ENCODE measurements at places on chromosomes 6 and 20.

- DNase-seq: no peak
Observed at GRCh38 chr6:139533171-139533570, 158.7 kb upstream of the CITED2 start.

DNA sequence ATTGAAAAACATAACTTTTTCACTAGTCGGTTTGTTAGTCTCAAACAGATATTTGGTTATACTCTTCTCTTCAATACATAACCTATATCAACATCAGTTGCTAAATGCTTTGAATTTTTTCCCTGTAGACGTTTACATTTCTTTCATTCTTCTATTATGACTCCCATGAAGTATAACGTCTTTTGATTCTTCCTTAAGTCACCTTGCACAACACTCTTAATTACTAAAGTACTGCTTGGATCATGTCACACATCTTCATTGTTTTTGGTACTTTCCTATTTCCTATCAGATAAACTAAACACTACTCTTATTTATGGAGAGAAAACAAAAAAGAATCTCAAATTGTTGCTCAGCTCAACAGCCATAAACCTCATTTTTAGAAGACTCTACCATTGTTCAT is 23.0 kb upstream of the BMP5 start:
- no peak for DNase-seq

DNA sequence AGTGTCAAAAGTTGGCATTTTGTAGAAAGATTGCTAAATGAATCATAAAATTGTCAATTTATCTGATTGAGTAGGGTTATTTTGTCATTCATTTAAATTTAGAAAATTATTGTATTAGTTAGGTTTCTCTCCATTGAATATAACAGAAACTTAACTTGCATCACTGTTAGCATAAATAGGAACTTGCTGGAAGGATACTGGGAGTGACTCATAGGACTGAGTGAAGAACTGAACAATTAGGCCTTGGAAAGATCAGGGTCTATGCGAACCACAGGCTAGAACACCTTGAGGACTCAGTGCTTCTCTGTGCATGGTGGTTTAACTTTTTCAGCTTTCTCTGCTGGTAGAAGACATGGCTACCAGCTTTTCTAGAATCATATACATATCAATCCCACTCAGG is 67.7 kb upstream of the IFNGR1 start:
- DNase-seq: no peak

DNA sequence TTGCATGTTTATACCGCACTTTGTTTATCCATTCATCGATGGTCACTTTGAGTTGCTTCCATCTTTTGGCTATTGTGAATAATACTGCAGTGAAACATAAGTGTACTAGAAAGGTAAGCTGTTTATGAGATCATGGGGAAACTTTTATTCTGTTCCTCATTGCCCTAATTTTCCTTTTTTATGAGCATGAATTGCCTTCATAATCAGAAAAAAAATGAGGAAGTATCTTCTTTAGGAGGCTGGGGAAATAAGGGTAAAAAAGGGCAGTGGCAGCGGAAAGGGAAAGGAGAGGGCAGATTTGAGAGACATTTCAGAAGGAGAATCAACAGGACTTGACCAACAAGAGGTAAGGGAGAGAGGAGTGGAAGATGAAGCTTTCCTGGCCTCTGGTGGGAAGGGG is 14.3 kb upstream of the SERINC3 start:
- DNase-seq: no peak

GRCh38 chr6:169833258-169833794 is 81.9 kb downstream of the ERMARD start:
- no peak for DNase-seq

- peak; percentile 46 for DNase-seq
Observed at GRCh38 chr6:7107578-7108195, at the start of gene RREB1. Gene RREB1, plus strand, starts transcription at chr6:7107961. Its CDS starts 73,951 bp downstream, at chr6:7181912.

DNA sequence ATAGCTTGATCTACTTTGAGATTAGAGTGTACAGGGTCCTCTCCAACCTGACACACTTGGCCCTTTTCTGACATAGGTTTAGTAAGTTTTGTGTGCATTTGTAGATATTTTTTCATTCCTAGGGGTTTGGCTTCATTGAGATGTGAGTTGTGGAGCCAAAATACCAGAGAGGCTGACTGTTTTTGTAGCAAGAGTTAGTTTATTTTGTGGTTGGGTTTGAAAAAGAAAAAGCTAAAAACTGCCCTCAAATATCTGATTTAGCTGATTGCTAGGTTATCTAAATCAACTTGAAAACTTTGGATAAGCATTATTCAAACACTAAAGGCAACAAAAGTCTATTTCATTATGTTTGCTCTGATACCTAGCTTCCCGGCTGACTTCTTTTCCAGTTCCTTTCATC is 164.7 kb upstream of the CENPW start:
- DNase-seq: no peak

DNA sequence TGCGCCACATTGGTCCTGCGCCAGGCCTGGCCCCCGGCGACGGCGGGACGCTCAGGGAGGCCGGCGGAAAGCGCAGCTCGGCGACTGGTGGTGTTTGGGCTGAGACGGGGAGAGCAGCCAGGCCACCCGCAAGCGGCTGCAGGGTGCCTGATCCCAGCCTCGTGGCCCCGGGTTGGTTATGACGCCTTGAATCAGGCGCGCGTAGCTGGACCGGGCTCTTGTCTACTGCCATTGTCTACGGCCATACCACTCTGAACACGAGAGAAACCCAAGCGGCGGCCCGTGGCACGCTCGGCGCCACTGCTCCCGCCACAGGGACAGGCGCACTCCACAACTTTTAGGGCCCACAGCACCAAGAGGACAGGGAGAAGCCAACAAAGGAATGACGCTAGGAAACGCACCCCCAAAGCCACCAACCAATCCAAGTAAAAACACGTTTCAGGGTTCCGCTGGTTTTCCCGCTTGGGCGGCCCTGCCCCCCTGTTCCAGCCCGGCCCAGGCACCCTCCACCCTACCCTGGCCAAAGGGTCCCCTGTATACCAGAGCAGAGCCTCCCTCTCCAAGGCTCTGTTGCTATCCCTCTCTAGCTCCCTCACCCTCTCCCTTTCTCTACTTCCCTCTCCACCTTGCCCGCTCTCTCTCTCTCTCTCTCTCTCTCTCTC is 1849.3 kb upstream of the DEFB115 start:
- no peak for DNase-seq

GRCh38 chr20:62524505-62524911 is 48.7 kb upstream of the GATA5 start:
- DNase-seq: no peak

GRCh38 chr20:33753143-33753542 is 21.3 kb downstream of the ZNF341 start:
- DNase-seq: no peak

- DNase-seq: no peak
Observed at GRCh38 chr6:111914617-111915016, 41.4 kb upstream of the FYN start.

DNA sequence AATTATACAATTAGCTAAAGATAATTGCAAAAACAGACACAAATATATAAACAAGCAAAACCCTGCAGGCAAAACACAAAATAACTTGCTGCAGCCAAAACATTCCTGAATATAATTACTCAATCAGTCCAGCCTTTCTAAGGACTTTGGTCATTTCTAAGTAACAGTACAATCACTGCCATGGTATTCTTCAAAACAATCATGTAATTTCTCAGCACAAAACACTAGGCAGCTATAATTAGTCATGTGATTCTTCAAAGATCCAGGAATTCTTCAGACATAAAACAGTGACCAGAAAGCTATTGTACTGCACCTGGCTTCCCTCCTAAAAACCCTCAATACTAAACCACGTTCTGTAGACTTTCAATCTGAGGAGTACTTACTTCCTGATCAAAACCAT is 881.1 kb downstream of the EPHA7 start:
- DNase-seq: no peak

- DNase-seq: no peak
Observed at GRCh38 chr6:148854096-148854495, 107.3 kb downstream of the UST start.

GRCh38 chr20:63596423-63596822 is 22.4 kb upstream of the HELZ2 start:
- no peak for DNase-seq

GRCh38 chr20:1897965-1898464 is 2.8 kb downstream of the SIRPA start:
- no peak for DNase-seq

DNA sequence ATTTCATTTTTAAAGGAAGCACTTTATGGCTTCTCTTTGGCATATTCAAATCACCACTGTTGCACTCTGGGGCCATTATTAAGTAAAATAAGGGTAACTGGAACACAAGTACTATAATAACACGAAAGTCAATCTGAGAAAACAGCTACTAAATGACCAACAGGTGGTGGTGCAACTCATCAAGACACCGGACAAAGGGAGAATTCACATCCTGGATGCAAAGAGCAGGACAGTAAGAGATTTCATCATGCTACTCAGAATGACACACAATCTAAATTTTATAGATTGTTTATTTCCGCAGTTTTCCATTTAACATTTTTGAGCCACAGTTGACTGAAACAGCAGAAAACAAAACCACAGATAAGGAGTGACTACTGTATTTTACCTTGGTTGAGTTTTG is 27.6 kb upstream of the LY86 start:
- DNase-seq: no peak

- peak; percentile 58 for DNase-seq
Observed at GRCh38 chr6:28383235-28384142, 16.1 kb downstream of the ZSCAN12 start.

- no peak for DNase-seq
Observed at GRCh38 chr6:169366258-169366901, 112.7 kb upstream of the THBS2 start.

DNA sequence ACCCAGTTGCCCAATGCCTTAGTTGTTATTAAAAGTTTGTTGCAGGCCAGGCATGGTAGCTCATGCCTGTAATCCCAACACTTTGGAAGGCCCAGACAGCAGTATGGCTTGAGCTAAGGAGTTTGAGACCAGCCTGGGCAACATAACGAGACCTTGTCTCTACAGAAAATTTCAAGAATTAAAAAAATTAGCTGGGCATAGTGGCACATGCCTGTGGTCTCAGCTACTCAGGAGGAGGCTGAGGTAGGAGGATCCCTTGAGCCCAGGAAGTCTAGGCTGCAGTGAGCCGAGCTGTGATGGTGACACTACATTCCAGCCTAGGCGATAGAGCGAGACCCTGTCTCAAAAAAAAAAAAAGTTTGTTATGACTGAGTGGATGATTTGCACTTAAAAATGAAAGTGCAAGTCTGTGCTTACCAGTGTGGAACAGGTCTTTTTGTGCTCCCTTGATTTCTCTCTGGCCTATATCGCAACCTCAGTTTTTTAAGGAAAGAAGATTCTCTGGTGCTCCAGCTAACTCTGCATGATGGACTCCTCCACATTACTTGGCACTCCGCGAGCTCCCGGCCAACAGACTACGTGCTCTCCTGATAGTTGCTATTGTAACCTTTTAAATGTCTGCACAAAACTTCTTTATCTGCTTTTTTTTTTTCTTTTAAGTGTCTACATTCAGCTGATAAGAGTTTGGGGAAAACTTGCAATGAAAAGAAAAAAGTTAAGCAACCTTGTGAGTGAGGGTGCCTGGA is 22.1 kb downstream of the ZKSCAN3 start:
- DNase-seq: no peak

DNA sequence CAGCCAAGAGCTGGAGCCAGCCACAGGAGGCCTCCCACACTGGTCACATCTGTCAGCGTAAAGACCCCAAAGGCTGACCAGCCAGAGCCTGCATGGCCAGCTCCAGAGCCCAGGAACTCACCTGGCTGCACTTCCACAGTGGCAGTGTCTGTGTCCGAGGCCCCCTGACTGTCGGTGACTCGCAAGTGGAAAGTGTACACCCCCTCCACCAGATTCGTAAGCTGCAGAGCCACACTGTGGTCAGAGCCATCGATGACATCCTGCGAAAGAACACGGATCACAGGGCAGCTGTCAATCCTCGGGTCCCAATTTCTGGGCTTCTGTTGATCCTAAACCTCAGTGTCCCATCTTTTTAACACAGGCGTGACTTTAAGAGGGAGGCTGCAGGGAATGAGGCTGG is 69.3 kb downstream of the ALDH5A1 start:
- DNase-seq: no peak

DNA sequence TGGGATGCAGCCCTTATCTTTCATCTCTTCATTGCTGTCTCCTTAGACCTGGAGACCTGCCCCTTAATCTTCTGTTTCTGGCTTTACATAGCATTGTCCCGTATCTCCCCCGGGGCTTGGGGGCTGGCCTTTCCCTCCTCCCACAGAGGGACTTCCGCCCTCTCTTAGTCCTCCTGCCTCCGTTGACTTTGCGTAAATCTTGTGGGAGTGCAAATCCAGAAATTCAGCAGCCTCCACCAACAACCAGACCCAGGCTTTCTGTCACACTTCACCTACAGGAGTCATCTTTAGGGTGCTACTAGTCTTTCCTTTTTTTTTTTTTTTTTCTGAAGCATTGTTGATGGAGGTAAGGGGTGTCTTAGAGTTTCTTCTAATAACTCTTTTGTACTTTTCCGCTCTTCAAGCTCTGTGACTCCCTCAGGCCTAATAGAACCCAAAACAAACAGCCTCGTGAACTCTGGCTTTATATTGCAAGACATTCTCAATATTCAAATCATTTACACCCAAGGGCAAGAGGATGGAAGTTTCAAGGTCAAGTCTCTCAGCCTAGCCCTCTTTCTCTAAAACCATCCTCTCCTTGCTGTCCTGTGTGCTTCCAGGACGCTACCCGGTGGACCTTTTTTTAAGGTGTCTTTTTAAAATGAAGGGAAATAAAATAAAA is 66.2 kb downstream of the RREB1 start:
- no peak for DNase-seq

GRCh38 chr6:136524936-136525413 is 25.2 kb downstream of the MAP7 start:
- no peak for DNase-seq

DNA sequence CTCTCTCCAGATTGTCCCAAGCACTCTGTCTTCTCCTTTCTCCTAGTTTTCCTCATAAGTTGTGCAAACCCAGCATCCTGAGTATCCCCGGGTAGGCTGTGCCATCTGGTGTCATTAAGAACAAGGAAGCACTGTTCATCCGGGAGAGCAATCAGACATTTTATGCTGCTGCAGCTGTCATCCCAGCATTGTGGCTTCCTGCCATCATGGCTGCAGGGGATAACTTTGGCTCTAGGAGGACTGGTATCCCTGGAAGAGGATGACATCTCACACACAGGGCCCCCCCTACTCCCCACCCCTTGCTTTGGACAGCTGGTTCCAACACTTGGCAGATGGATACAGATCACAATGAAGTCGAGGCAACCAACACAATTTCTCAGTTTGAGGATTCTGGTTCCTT is 1195.1 kb upstream of the MAP3K7 start:
- DNase-seq: peak; percentile 3

DNA sequence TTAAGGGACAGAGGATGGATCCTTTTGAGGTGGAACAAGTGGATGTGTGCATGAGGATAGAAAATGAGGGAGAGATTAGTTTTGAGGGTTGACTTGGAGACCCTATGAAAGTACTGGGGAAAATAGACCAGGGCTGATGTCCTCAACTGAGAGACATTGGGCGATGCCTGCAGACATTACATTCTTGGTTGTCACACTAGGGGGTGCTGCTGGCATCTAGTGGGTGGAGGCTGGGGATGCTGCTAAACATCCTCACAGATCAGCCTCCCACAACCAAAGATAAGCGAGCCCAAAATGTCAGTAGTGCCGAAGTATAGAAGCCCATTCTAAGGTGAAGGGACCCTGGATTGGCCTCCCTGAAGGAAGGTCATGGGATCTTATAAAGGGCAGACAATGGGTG is 63.3 kb downstream of the MOCS1 start:
- DNase-seq: no peak

Data from neural crest cell (in vitro differentiated cells).